ENCODE measurements at places on chromosomes 5 and 9.

- DNase-seq, result no peak
Observed at GRCh38 chr9:79858508-79858907, 286.7 kb downstream of the TLE4 start.

DNA sequence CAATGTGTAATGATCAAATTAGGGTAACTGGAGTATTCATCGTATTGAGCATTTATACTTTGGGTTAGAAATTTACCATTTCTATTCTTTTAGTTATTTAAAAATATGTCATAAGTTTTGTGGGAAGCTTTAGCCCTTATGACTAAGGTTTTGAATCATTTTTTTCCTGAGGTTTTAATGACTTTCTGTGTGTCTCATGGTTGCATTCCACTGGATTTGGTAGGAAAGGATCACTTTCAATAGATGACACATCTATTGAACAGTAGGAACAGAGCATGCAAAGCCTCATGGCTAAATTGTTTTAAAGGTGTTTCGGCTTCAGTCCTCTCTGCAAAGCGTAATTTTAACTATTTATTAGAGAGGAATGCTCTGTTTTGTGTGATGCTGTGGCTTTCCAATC lies 512.4 kb upstream of the CHD1 start:
- no peak for DNase-seq

GRCh38 chr5:149404746-149405549 lies 25.9 kb upstream of the IL17B start:
- DNase-seq, result no peak

DNA sequence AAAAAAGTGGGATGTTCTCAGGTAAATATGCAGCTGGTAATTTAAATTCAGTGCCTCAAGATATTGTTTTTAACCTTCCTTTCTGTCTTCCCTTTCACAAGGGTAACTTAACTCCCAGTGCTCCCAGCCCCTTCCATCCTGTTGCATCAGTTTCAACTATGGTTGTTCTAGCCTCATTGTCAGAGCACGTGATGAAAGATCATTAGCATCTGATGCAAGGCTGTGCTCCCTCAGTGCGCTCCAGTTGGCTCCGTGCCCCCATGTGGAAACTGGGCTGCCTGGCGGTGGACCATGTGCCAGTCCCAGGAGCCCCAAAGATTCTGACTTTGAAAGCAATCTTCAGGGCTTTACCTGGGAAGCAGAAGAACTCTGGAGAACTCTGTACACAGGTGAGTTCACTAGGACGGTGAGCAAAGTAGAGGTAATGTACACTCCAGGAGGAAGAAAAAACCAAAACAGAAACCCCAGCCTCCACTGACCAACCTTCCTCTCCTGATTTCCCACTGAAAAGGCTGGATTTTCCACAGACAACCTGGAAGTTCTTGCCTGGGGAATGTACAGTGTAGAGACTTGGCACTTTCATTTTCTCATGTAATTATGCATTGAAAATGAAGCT lies 96.9 kb downstream of the SLC1A3 start:
- DNase-seq, result no peak

GRCh38 chr5:157451806-157452205 lies 8.2 kb upstream of the NIPAL4 start:
- DNase-seq, result no peak

DNA sequence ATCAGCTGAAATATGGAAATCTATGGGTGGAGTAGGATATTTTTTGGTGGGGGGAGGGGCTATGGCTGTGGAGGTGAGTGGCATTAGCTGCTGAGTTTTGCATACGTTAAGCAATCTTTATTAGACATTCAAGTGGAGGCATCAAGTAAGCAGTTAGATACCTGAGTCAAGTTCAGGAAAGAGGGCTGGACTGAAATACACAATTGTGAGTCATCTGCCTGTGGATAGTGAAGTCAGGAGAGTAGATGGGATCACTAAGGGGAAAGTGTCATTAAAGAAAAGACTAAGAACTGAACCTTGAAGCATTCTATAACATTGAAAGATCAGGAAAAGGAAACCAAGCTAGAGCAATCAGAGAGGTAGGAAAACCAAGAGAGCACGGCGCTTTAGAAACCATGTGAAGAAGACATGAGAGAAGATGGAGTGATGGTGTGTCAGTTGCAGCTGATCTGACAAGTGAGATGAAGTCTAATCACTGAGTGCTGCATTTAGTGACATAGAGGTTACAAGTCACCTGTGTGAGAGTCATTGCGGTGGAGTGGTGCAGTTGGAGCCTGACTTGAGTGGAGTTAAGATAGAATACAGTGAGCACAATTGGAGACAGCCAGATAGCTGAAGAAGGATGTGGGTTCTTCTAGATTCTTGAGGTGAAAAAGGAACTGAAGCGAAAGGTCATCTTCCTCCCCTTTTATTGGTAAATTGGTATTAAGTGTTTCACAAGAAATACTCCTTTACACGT lies 88.7 kb downstream of the PIP5K1B start:
- DNase-seq, result no peak

GRCh38 chr5:19322716-19323485 lies 665.1 kb downstream of the CDH18 start:
- no peak for DNase-seq

DNA sequence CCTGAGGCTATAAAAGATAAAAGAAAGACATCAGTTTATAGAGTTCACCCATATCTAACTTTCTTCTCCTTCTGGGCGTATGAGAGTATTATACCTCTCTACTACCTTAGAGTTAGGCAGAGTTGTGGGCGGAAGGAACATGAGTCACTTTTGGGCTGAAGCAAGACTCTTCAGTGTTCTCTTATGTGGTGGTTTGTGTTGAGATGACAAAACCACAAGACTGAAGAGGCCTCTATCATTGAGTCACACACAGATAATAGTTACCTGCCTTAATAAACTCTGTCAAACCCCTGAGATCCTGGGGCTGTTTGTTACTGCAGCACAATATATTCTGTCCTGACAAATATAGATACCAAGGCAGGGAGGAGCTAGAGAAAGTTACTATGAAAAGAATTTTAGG lies 184.2 kb downstream of the EFNA5 start:
- DNase-seq, result no peak

- DNase-seq, result no peak
Observed at GRCh38 chr5:150497274-150497988, 10.5 kb upstream of the NDST1 start.

GRCh38 chr9:7979611-7980010 lies 180.0 kb upstream of the DMAC1 start:
- no peak for DNase-seq

DNA sequence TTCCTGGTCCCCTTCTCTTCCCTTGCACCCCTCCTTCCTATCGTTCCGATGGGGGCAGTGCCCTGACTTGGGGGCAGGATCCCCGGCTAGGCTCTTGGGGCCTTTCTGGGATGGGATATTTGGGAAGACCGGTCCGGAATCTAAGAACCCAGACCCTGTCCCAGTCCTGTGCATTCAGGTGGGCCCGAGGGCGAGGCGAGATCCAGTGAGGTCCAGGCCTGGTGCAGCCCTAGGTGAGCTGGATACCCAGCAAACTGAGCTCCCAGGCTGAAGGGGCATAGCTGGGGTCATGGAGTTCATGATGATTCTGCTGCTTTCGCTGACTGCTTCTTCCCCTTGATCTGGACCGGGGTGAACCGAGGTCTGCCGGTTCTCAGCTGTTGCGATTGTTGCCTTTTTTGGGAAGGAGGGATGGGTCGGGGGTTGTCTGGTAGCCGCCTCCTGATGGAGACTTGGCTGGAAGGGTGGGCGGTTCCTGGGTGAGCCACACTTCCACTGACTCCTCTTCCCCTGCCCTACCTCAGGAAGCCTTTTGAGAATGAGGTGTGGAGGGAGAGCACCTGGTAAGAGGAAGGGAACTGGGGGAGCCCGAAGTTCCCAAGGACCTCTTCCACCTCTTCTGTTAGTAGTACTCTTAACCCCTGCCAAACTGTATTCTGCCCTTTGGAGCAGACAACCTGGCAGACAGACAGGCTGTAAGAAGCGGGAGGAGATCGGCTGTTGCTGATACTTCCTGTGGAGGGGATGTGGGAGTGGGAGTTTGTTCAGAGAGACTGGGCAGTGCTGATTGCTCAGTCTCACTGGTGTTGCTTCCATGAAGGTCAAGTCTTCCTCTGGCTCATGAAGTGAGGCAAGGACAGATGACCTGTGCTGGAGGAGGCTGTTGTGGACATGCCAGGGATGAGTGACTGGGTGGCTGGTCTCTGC lies 1.0 kb downstream of the LRRC8A start:
- DNase-seq, result no peak
